Osteocyte (in vitro differentiated cells): ENCODE measurements at places on chromosomes 1 and 21. TPM values are rescaled to one million over a fixed set of nuclear protein-coding genes. Genes with fewer than 3 reads are reported as not detected.
A peak's percentile ranks its signal among the peaks of the same experiment; 100 is the strongest.

DNA sequence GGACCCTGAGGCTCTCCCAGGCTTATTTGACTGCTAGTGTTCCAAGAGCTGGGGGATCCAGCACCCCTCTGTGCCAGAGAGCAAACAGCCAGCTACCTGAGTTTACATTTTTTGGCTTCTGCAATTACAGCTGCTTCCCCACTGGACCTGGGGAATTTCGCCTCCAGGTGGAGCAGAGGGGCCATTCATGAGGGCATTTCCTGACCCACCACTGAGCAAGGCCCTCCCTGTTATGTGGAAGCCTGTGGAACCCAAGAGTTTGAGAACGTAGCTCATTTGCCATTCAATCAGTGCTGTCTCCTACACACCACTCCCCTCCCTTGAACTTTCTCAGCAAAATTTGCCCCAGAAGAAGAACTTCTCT lies 42.7 kb upstream of the TMEM51 start:
- H3K4me1 ChIP-seq, result peaks cover 8% of the 10 kb centered on the region
- DNase-seq, result no peak

GRCh38 chr21:36229181-36229580 lies 72.6 kb downstream of the DOP1B start:
- H3K36me3 ChIP-seq, result peaks cover 7% of the 10 kb centered on the region
- H3K4me3 ChIP-seq, result no peak overlapping the region
- H3K27ac ChIP-seq, result no peak overlapping the region
- peaks cover 8% of the 10 kb centered on the region for H3K4me1 ChIP-seq
- no peak for DNase-seq

GRCh38 chr21:42848932-42849758 lies 30.2 kb downstream of the WDR4 start:
- no peak overlapping the region for H3K27ac ChIP-seq
- no peaks in the 10 kb centered on the region for H3K27me3 ChIP-seq
- H3K4me1 ChIP-seq, result peaks cover 6% of the 10 kb centered on the region
- peaks cover 24% of the 10 kb centered on the region for H3K36me3 ChIP-seq
- H3K4me3 ChIP-seq, result no peak overlapping the region

- no peaks in the 10 kb centered on the region for H3K27me3 ChIP-seq
- H3K4me3 ChIP-seq, result no peak overlapping the region
- H3K27ac ChIP-seq, result peak overlapping the region; percentile 9
- peaks cover 55% of the 10 kb centered on the region for H3K4me1 ChIP-seq
- H3K36me3 ChIP-seq, result peaks cover 31% of the 10 kb centered on the region
- DNase-seq, result no peak
Measured at GRCh38 chr1:186152227-186152619, 222.8 kb downstream of the TPR start.

DNA sequence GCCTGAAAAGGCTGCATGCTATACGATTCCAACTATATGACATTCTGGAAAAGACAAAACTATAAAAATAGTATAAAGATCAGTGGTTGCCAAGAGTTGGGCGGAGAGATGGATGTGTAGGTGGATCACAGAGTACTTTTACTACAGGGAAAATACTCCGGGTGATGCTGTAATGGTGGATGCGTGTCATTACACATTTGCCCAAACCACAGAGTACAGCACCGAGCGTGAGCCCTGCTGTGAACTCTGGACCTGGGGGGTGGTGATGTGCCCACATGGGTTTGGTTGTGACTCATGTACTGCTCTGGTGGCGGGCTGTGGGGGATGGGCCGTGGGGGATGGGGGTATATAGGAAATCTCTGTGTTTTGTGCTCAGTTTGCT lies 162.7 kb upstream of the COL6A1 start:
- no peak overlapping the region for H3K4me3 ChIP-seq
- H3K36me3 ChIP-seq, result no peaks in the 10 kb centered on the region
- H3K4me1 ChIP-seq, result peaks cover 39% of the 10 kb centered on the region
- peak; percentile 87 for DNase-seq
- H3K27me3 ChIP-seq, result peaks cover under 1% of the 10 kb centered on the region

- no peaks in the 10 kb centered on the region for H3K27me3 ChIP-seq
- DNase-seq, result peak; percentile 82
- H3K4me1 ChIP-seq, result no peaks in the 10 kb centered on the region
- H3K27ac ChIP-seq, result no peak overlapping the region
Measured at GRCh38 chr21:46003575-46004007, 22.0 kb downstream of the COL6A1 start.

DNA sequence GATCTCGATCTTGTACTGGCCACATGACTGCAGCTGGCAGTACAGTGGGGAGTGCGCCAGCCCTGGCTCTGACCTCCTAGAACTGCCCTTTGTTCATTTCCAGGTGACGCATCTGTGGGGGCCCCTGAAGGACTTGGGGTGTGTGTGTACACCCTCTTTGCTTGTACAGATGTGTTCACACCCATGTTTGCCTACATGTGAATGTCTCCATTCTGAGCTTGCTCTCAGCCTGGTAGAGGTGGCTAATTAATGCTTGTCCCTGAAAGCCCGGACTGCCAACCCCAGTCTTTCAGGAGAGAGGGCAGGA lies 19.8 kb downstream of the TNFRSF1B start:
- no peak overlapping the region for H3K4me3 ChIP-seq
- peaks cover 3% of the 10 kb centered on the region for H3K27me3 ChIP-seq
- DNase-seq, result no peak
- H3K27ac ChIP-seq, result peak overlapping the region; percentile 18
- H3K4me1 ChIP-seq, result peaks cover 58% of the 10 kb centered on the region

GRCh38 chr1:175267716-175268416 lies 75.3 kb upstream of the KIAA0040 start:
- no peaks in the 10 kb centered on the region for H3K27me3 ChIP-seq
- H3K27ac ChIP-seq, result no peak overlapping the region
- DNase-seq, result no peak
- no peaks in the 10 kb centered on the region for H3K4me1 ChIP-seq
- no peak overlapping the region for H3K4me3 ChIP-seq

DNA sequence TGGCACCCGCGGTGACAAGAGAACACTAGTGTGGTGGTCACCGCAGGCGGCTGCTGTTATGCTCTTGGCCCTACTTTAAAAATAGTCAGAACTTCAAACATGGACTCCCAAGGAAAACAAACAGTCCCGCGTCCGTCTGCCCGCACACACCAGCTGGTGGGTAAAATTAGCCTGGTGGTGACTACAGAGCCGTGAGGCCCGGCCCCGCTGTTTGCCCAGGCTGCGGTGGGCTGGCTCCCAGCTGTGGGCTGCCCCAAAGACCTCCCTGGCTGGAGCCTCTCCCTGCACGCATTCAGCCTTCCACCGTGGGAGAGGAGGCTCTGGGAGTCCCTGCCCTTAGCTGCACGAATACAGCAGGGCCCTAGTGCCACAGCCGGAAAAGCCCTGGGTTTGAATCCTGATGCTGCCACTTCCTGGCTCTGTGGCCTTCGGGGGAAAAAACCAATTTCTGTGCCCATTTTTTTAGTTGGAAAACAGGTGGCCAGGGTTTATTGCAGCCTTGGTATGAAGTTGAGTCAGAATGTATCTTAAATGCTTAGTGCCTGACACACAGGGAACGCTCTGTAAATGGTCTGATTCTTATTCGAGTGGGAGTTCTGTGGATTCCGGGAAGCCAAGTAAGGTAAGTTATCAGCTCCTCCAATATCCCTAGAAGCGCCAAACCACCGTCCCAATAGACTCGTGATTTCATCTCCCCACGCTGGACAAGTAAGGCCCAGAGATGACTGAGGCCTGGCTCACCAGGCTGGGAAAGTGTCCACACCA lies 58.2 kb downstream of the ALPL start:
- H3K4me3 ChIP-seq, result no peak overlapping the region
- no peak for DNase-seq
- peak overlapping the region; percentile 73 for H3K27ac ChIP-seq

- H3K36me3 ChIP-seq, result no peaks in the 10 kb centered on the region
- no peak overlapping the region for H3K4me3 ChIP-seq
- H3K4me1 ChIP-seq, result no peaks in the 10 kb centered on the region
- H3K27ac ChIP-seq, result no peak overlapping the region
- DNase-seq, result no peak
Measured at GRCh38 chr21:14675774-14676530, 129.8 kb upstream of the SAMSN1 start.

GRCh38 chr21:37866027-37866426 lies 50.2 kb downstream of the KCNJ6 start:
- H3K4me1 ChIP-seq, result peaks cover 27% of the 10 kb centered on the region
- peak; percentile 11 for DNase-seq
- no peak overlapping the region for H3K4me3 ChIP-seq
- no peaks in the 10 kb centered on the region for H3K27me3 ChIP-seq

- H3K4me3 ChIP-seq, result no peak overlapping the region
- H3K27ac ChIP-seq, result no peak overlapping the region
- H3K27me3 ChIP-seq, result no peaks in the 10 kb centered on the region
- no peak for DNase-seq
- H3K36me3 ChIP-seq, result no peaks in the 10 kb centered on the region
- peaks cover 17% of the 10 kb centered on the region for H3K4me1 ChIP-seq
Measured at GRCh38 chr1:67939186-67939743, 106.0 kb upstream of the GNG12 start.

GRCh38 chr1:203478986-203479385 lies 3.4 kb downstream of the PRELP start:
- H3K4me1 ChIP-seq, result peaks cover 74% of the 10 kb centered on the region
- peak overlapping the region; percentile 38 for H3K27ac ChIP-seq
- H3K4me3 ChIP-seq, result no peak overlapping the region
- no peak for DNase-seq

DNA sequence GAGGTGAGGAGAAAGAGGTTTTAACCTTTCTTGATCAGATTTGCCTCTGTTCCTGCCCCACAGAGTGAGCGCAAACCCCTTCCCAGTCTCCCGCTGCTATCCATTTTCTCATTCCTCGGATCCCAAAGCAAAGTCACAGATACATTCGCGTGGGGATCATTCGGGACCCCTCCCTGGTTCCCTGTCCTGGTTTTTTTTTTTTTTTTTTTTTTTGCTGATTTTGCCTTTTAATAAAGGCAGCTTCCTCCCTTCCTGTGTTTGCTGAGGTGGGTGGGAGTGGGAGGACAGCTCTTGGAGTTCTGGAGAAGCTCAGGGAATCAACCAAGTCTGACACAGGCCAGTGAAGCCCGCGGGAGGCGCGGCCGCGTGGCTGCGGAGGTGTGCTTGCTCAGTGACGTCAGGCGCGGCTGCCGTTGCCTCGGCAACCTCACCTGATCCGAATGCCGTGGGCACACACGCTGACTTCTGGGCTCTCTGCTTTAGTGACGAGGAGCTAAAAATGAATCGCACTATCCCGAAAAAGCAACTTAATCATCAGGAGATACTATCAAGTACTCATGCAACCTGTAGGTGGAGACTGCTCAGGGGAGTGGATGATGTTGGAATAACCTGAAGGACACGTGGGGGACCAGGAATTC lies 106.4 kb downstream of the TBX19 start:
- H3K4me1 ChIP-seq, result no peaks in the 10 kb centered on the region
- no peaks in the 10 kb centered on the region for H3K36me3 ChIP-seq
- H3K27ac ChIP-seq, result no peak overlapping the region
- no peak overlapping the region for H3K4me3 ChIP-seq
- H3K27me3 ChIP-seq, result peaks cover 63% of the 10 kb centered on the region

DNA sequence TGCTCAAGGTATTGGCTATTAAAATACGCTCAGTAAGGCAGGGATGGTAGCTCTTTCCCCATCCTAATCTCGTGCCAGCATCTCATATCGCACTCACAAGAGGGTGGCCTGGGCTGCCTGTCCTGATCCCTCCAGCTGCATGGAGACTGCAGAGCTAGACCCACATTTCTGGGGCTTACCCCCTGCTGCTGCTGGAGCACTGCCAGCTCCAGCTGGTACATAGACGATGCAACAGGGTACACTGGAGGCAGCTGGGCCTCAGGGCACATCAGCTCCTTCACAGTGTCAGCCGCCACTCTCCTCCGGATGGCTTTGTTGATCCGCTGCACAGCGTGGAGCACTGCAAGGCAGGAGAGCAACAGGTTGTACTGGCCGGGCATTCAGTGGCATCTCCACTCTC lies 16.0 kb downstream of the IQGAP3 start:
- H3K36me3 ChIP-seq, result peaks cover 5% of the 10 kb centered on the region
- H3K4me1 ChIP-seq, result peaks cover 8% of the 10 kb centered on the region
- H3K4me3 ChIP-seq, result no peak overlapping the region

- H3K27ac ChIP-seq, result no peak overlapping the region
- DNase-seq, result no peak
- H3K36me3 ChIP-seq, result no peaks in the 10 kb centered on the region
- peaks cover 21% of the 10 kb centered on the region for H3K27me3 ChIP-seq
Measured at GRCh38 chr1:151508833-151509232, 2.4 kb upstream of the CGN start.

DNA sequence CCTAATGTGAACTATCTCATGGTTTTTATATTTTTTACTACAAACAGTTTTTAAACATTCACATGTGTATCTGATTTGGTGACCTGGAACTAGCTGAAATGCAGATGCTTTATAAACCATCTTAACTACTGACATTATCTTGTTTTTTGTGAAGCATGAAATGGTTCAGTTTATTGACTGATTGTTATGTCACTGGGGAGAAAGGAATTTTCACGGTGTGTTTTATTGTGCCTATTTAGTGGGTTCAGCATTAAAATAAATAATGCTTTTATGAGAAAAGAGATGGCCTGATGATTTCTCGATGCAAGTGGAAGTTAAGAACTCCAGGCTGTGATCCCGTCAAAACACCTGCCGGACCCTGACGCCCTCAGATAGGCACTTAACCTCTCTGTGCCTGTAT lies 79.9 kb upstream of the KIF26B start:
- DNase-seq, result no peak
- H3K36me3 ChIP-seq, result peaks cover 3% of the 10 kb centered on the region
- peaks cover 5% of the 10 kb centered on the region for H3K4me1 ChIP-seq
- no peak overlapping the region for H3K4me3 ChIP-seq
- no peak overlapping the region for H3K27ac ChIP-seq

DNA sequence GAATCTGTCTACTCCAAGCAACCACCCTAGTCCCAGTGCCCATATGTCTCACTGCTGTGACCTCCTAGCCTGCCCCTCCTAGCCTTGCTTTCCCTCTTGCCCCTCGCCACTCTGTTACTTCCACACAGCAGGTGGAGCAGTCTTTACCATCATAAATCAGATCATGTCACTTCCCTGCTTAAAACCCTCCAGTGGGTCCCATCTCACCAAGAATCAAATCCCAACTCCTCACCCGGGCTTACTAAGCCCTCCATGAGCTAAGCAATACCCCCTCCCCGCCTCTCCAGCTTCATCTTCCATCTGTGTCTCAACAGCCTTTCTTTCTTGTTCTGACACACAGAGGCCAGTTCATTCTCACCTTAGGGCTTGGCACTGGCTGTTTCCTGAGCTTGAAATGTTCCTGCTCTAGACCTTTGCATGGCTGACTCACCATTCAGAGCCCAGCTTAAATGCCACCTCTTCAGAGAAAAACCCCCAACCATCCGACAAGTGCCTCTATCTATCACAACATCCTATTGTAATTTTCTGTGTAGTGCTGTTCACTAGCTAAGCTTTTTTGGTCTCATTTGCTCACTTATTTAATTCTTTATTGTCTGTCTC lies 22.3 kb downstream of the KNCN start:
- H3K4me3 ChIP-seq, result no peak overlapping the region
- H3K36me3 ChIP-seq, result no peaks in the 10 kb centered on the region
- H3K27ac ChIP-seq, result no peak overlapping the region
- peaks cover 60% of the 10 kb centered on the region for H3K27me3 ChIP-seq
- no peak for DNase-seq
- peaks cover 2% of the 10 kb centered on the region for H3K4me1 ChIP-seq

The EMC1 gene
- total RNA-seq, result 52.2 and 52.9 TPM in 2 replicates

The COL8A2 gene
- total RNA-seq, result 8.2 and 10.1 TPM in 2 replicates

The CTH gene
- total RNA-seq, result 8.3 and 9.7 TPM in 2 replicates

The HUNK gene
- total RNA-seq, result 0.83 and 1.8 TPM in 2 replicates

The EFNA1 gene
- total RNA-seq, result 29.3 and 31.3 TPM in 2 replicates

The PRDX6 gene
- total RNA-seq, result 146 and 148 TPM in 2 replicates

The TNNI3K gene
- not detected in 2 replicates for total RNA-seq

The BCAR3 gene
- 7.9 and 8.8 TPM in 2 replicates for total RNA-seq

The SELL gene
- total RNA-seq, result not detected in 2 replicates
